ENCODE measurements at places on chromosomes 4 and X. TPM values are rescaled to one million over a fixed set of nuclear protein-coding genes. Genes with fewer than 3 reads are reported as not detected.
A peak's percentile ranks its signal among the peaks of the same experiment; 100 is the strongest.

DNA sequence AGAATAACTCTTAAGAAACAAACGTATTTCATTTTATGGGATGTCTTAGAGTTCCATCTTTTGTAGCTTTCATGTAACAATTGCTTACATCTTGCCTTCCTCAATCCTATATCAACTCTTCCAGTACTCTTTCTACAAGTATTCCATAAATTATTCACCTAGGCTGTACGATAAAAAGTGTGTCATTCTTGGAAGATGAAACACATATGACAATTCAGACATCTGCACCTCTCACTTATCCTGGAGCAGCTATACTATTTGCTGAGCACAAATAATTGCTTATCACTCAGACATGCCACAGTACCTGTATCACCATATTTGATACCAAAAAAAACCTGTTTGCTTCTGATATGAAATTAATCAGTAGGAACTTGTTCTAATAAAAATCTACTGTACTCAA, 1.0 kb downstream of the POF1B start:
- no peaks in the 10 kb centered on the region for H3K27me3 ChIP-seq
- H3K4me1 ChIP-seq: no peaks in the 10 kb centered on the region
- no peak for DNase-seq
- no peak overlapping the region for H3K27ac ChIP-seq
- no peaks in the 10 kb centered on the region for H3K36me3 ChIP-seq

GRCh38 chr4:79893456-79893855, 179.6 kb downstream of the ANTXR2 start:
- no peaks in the 10 kb centered on the region for H3K4me1 ChIP-seq

- H3K4me3 ChIP-seq: no peak overlapping the region
- peaks cover 2% of the 10 kb centered on the region for H3K4me1 ChIP-seq
- peaks cover 3% of the 10 kb centered on the region for H3K27me3 ChIP-seq
- peak; percentile 36 for DNase-seq
- no peak overlapping the region for H3K27ac ChIP-seq
These were observed 47.8 kb downstream of the APLN start for GRCh38 chrX:129606918-129607317.

GRCh38 chr4:42633605-42634388, 23.1 kb downstream of the ATP8A1 start:
- no peak overlapping the region for H3K4me3 ChIP-seq
- no peaks in the 10 kb centered on the region for H3K36me3 ChIP-seq
- H3K27me3 ChIP-seq: no peaks in the 10 kb centered on the region
- H3K27ac ChIP-seq: no peak overlapping the region
- no peaks in the 10 kb centered on the region for H3K4me1 ChIP-seq

GRCh38 chrX:43278440-43278839, 377.7 kb upstream of the MAOA start:
- no peaks in the 10 kb centered on the region for H3K4me1 ChIP-seq
- no peaks in the 10 kb centered on the region for H3K36me3 ChIP-seq
- no peak overlapping the region for H3K27ac ChIP-seq
- no peak overlapping the region for H3K4me3 ChIP-seq
- DNase-seq: no peak

DNA sequence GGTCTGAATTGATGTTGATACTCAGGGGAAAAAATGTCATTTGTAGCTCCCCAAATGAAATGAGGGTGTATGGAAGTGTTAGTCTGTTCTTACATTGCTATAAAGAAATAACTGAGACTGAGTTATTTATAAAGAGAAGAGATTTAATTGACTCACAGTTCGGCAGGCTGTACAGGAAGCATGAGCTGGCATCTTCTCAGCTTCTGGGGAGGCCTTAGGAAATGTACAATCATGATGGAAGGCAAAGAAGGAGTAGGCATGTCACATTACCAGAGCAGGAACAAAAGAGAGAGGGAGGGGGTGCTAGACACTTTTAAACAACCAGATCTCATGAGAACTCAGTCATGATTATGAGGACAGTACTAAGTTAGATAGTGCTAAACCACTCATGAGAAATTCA, 1199.9 kb upstream of the DIAPH2 start:
- no peak overlapping the region for H3K27ac ChIP-seq
- H3K36me3 ChIP-seq: no peaks in the 10 kb centered on the region
- DNase-seq: no peak
- H3K4me3 ChIP-seq: no peak overlapping the region
- no peaks in the 10 kb centered on the region for H3K27me3 ChIP-seq

DNA sequence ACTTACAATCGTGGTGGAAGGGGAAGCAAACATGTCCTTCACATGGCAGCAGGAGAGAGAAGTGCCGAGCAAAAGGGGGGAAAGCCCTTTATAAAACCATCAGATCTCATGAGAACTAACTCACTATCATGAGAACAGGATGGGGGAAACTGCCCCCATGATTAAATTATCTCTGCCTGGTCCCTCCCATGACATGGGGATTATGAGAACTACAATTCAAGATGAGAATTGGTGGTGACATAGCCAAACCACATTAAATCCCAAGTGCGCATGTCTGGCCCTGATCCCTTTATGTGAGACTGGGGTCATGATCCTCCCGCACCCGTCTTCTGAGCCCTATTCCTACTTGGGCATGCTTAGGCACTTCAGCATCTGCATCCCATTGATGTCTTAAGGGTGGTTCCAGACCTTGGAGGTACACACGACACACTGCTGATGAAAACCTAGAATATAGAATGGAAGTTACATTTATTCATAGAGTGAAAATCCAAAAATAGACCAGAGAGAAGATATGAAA, 116.0 kb downstream of the PTTG2 start:
- no peaks in the 10 kb centered on the region for H3K36me3 ChIP-seq
- no peaks in the 10 kb centered on the region for H3K27me3 ChIP-seq
- DNase-seq: no peak
- H3K4me1 ChIP-seq: peaks cover 35% of the 10 kb centered on the region
- H3K4me3 ChIP-seq: no peak overlapping the region
- no peak overlapping the region for H3K27ac ChIP-seq

DNA sequence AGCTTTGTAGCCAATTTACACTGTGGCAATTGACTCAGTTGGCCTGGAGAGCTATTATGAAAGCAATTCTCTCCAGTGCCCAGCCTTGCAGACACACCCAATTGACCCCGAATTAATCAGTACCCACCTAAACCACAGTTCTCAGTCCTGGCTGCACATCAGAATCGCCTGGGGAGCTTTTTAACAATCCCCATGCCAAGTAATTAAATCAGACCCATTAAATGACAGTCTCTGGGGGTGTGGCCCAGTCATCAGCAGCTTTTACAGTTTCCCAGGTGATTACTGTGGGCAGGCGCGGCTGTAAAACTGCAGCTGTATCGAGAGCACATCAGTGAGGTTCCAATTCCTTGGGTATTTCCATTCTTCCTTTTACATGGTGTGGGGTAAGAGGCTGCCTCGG, 460.9 kb upstream of the FAT1 start:
- no peak overlapping the region for H3K4me3 ChIP-seq
- no peaks in the 10 kb centered on the region for H3K27me3 ChIP-seq
- DNase-seq: no peak
- peaks cover 4% of the 10 kb centered on the region for H3K4me1 ChIP-seq

GRCh38 chrX:119466970-119467369, 1.3 kb upstream of the SLC25A5 start:
- H3K27me3 ChIP-seq: no peaks in the 10 kb centered on the region
- H3K27ac ChIP-seq: no peak overlapping the region
- H3K36me3 ChIP-seq: peaks cover 5% of the 10 kb centered on the region

DNA sequence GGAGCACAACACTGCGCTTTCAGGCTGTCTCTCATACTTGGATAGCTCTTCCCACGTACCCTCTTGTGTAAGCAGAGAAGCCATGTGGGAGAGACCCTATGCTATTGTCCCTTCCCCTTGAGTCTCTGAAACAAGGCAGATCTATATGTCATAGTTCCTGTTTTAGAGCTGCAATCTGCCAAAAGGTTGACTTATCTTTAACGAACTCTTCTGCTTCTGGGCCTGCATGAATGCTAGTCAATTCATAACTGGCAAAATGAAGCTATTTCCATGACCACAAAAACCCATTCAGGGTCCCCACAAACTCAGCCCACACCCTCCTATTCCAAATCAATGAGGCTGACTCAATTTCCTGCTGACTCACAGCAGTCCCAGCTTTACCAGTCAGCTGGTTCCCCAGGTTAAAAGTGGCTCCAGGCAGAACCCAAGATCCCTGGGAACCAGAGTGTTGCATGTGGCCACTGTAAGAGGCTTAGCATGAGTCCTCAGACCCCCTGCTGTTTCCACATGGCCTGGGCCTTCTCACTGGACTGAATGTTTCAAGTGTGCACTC, 25.3 kb upstream of the SOD3 start:
- H3K27me3 ChIP-seq: no peaks in the 10 kb centered on the region
- peak overlapping the region; percentile 25 for H3K27ac ChIP-seq
- no peak overlapping the region for H3K4me3 ChIP-seq
- DNase-seq: peak; percentile 97

DNA sequence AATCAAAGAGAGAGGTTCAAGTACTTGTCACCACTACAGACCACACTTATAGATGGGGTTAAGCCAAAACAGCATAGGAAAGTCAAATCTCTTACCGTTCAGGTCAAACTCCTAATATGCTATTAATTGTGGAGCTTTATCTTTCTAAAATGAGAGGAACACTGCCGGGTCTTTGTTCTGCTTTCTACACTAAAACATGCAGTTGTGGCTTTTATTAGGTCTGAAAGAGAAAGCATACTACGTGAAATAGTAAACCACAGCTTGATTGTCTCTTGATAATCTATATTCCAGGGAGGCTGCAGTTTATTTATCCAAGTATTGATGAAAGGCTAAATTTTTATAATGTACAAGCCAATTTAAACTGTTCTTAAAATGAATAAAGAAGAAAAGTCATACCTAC, 12.3 kb upstream of the INPP4B start:
- peaks cover 7% of the 10 kb centered on the region for H3K4me1 ChIP-seq
- no peaks in the 10 kb centered on the region for H3K27me3 ChIP-seq
- no peak overlapping the region for H3K4me3 ChIP-seq
- no peak overlapping the region for H3K27ac ChIP-seq
- H3K36me3 ChIP-seq: no peaks in the 10 kb centered on the region

GRCh38 chr4:118277243-118277642, 75.6 kb downstream of the PRSS12 start:
- H3K36me3 ChIP-seq: peaks cover 7% of the 10 kb centered on the region
- H3K4me3 ChIP-seq: no peak overlapping the region
- H3K27me3 ChIP-seq: peaks cover 2% of the 10 kb centered on the region
- no peak overlapping the region for H3K27ac ChIP-seq
- DNase-seq: no peak
- peaks cover 6% of the 10 kb centered on the region for H3K4me1 ChIP-seq

GRCh38 chr4:159104694-159105414, 2.0 kb downstream of the RAPGEF2 start:
- H3K36me3 ChIP-seq: no peaks in the 10 kb centered on the region
- H3K4me1 ChIP-seq: peaks cover 2% of the 10 kb centered on the region
- peak overlapping the region; percentile 88 for H3K4me3 ChIP-seq
- H3K27ac ChIP-seq: peak overlapping the region; percentile 42

- H3K36me3 ChIP-seq: no peaks in the 10 kb centered on the region
- H3K27me3 ChIP-seq: no peaks in the 10 kb centered on the region
- H3K27ac ChIP-seq: no peak overlapping the region
- no peak overlapping the region for H3K4me3 ChIP-seq
- no peaks in the 10 kb centered on the region for H3K4me1 ChIP-seq
These were observed 2011.9 kb upstream of the PCDH10 start for GRCh38 chr4:131137196-131137595.

DNA sequence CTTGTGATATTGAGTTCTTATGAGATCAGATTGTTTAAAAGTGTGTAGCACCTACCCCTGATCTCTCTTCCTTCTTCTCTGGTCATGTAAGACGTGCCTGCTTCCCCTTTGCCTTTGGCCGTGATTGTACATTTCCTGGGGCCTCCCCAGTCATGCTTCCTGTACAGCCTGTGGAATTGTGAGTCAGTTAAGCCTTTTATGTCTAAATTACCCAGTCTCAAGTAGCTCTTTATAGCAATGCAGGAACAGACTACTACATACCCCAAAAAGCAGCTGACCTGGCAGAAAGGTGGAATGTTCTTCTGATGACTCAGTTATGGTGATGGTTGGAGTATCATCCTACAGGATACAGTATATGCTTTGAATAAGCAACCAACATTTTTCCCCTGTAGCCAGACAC, 11.4 kb upstream of the MCUB start:
- H3K4me3 ChIP-seq: no peak overlapping the region
- peak; percentile 92 for DNase-seq
- peaks cover 2% of the 10 kb centered on the region for H3K4me1 ChIP-seq
- H3K36me3 ChIP-seq: 0 out of 2 replicates have a peak, but pooled peaks cover 2% of the 10 kb centered on the region
- no peaks in the 10 kb centered on the region for H3K27me3 ChIP-seq
- H3K27ac ChIP-seq: no peak overlapping the region

GRCh38 chr4:87240341-87240740, 19.9 kb upstream of the KLHL8 start:
- DNase-seq: no peak
- H3K27ac ChIP-seq: no peak overlapping the region
- H3K4me1 ChIP-seq: peaks cover 2% of the 10 kb centered on the region
- H3K27me3 ChIP-seq: no peaks in the 10 kb centered on the region

- DNase-seq: no peak
- peak overlapping the region; percentile 69 for H3K27ac ChIP-seq
- H3K36me3 ChIP-seq: peaks cover 2% of the 10 kb centered on the region
- no peaks in the 10 kb centered on the region for H3K27me3 ChIP-seq
- H3K4me1 ChIP-seq: peaks cover 4% of the 10 kb centered on the region
- peak overlapping the region; percentile 71 for H3K4me3 ChIP-seq
These were observed 733 bp downstream of the CCNA2 start for GRCh38 chr4:121822796-121823504.

- H3K27me3 ChIP-seq: no peaks in the 10 kb centered on the region
- no peaks in the 10 kb centered on the region for H3K4me1 ChIP-seq
- no peaks in the 10 kb centered on the region for H3K36me3 ChIP-seq
- DNase-seq: no peak
- no peak overlapping the region for H3K4me3 ChIP-seq
- no peak overlapping the region for H3K27ac ChIP-seq
These were observed 14.2 kb downstream of the RNF175 start for GRCh38 chr4:153745651-153746050.

DNA sequence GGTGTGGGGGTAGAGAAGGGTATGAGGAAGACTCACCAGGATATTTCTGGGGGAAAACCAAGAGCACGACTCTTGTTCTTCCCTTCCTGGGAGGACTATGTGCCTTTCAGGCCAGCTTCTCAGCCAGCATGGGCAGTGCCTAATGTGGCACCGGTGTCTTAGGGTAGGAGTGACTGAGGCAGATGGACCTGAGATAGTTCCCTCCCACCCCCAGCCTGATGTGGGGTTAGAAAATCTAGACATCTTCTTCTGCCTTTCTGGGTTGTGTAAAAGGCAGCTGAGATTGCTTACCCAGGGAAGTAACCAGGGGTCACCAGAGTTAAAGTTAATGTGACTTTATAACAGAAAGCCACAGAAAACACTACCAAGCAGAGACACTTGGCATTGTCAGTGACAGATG, 127.3 kb downstream of the TMA16 start:
- H3K27me3 ChIP-seq: no peaks in the 10 kb centered on the region
- no peaks in the 10 kb centered on the region for H3K36me3 ChIP-seq
- no peaks in the 10 kb centered on the region for H3K4me1 ChIP-seq
- DNase-seq: no peak
- H3K4me3 ChIP-seq: no peak overlapping the region

The ARX gene
- not detected for total RNA-seq

The CSN1S1 gene
- not detected for total RNA-seq

The PAK3 gene
- total RNA-seq: 0.56 TPM

The SLC4A4 gene
- 16.8 TPM for total RNA-seq

The HPSE gene
- total RNA-seq: 0.28 TPM

The SORBS2 gene
- under 0.01 TPM for total RNA-seq

The SERTM2 gene
- total RNA-seq: under 0.01 TPM

The SPATA18 gene
- 4.7 TPM for total RNA-seq

The CDKL2 gene
- total RNA-seq: 0.18 TPM
